Activated CD4-positive, alpha-beta memory T cell treated with anti-CD3 and anti-CD28 coated beads for 36 hours (primary cell): ENCODE measurements at places on chromosomes 12 and 14.

DNA sequence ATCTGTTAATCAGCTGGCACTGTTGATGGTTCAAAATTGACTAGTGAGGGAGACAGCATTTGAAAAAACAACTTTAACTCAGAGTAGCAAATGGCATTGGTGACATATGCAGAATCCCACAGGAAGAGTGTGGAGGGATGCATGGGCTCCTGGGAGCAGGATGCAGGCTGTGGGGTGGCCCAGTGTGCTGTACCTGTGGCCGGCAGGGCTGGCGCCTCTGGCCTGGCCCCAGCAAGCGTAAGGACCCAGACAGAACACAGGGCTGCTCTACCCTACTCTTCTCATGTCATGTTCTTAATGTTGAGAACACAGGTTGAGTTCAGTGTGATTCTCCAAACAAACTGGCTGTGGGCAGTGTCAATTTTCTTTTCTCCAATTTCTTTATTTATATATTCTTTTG, 33.4 kb downstream of the DDX51 start:
- peaks cover 22% of the 10 kb centered on the region for H3K36me3 ChIP-seq
- H3K27ac ChIP-seq, result no peak overlapping the region
- DNase-seq, result no peak
- no peak overlapping the region for H3K4me3 ChIP-seq

GRCh38 chr14:80605536-80605935, 336.0 kb downstream of the CEP128 start:
- H3K4me3 ChIP-seq, result no peak overlapping the region
- no peaks in the 10 kb centered on the region for H3K27me3 ChIP-seq
- no peak overlapping the region for H3K27ac ChIP-seq
- no peak for DNase-seq
- H3K4me1 ChIP-seq, result no peaks in the 10 kb centered on the region

DNA sequence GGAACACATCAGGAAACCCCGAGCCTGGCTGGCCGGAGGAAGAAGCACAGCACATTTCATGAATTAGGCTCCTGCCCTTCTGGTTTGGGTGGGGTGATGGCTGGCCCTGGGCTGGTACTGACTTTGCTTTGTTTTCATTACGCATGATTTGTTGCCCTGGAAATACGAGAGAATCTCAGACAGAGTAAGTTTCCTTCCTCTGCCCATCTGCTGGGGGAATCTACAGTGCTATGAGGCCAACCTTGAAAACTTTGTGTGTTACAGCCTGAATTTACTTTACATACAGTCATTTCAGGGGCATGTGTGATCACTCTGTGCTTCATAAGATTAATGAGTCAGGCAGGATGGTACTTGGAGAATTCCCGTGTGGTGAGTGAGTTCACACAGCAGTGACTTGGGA, 20.5 kb upstream of the SLC5A8 start:
- H3K4me3 ChIP-seq, result no peak overlapping the region
- no peaks in the 10 kb centered on the region for H3K36me3 ChIP-seq
- peaks cover 2% of the 10 kb centered on the region for H3K27me3 ChIP-seq
- no peak for DNase-seq

DNA sequence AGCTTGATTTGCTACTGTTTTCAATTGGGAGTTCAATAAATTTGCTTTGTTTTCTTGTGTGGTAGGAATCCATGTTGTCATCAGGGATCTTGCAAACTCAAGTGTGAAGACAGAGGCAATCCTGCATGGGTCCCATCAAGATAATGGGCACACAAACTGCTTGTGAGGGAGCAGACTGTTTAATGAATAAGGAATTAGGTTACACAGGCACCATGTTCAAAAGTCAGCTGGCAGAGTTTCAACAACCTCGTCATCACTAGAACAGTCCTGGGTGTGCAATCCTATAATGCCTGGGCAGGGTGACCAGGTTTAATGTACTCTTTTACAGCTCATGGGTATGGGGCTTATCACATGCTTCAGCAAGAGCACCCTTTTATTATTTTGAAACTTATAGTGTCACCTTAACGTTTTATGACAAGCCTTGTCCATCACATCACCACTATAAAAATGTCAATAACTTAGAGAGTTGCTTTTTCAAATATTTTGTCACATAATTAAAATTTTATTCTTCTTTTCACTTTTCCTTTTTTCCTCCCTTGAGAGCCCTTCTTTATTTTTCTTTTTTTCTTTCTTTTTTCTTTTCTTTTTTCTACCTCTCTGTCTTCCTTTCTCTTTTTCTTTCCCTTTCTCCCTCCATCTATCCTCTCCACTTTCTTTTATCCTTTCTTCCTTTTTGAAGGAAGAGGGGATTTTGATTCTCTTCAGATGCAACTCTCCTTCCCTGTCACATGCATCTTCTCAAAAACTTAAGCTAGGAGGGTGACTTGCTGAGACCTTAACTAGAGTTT, 252.2 kb upstream of the ATP2B1 start:
- H3K4me1 ChIP-seq, result peaks cover 14% of the 10 kb centered on the region
- peak; percentile 33 for DNase-seq
- no peak overlapping the region for H3K27ac ChIP-seq
- no peaks in the 10 kb centered on the region for H3K27me3 ChIP-seq
- no peak overlapping the region for H3K4me3 ChIP-seq
